ENCODE measurements at places on chromosomes 7 and 10.

DNA sequence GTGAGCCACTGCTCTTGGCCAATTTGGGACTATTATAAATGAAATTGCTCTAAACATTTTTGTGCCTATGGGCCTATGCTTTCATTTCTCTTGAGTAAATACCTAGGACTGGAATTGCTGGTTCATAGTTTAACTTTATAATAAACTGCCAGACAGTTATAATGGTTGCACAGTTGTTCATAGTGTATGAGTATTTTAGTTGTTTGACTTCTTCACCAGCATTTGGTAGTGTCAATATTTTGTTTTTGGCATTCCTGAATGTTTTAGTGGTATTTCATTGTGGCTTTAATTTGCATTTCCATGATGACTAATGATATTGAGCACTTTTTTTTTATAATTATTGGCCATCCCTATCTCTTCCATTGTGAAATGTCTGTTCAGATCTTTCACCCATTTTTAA lies 29.5 kb downstream of the PLEKHA8 start:
- DNase-seq, result no peak

DNA sequence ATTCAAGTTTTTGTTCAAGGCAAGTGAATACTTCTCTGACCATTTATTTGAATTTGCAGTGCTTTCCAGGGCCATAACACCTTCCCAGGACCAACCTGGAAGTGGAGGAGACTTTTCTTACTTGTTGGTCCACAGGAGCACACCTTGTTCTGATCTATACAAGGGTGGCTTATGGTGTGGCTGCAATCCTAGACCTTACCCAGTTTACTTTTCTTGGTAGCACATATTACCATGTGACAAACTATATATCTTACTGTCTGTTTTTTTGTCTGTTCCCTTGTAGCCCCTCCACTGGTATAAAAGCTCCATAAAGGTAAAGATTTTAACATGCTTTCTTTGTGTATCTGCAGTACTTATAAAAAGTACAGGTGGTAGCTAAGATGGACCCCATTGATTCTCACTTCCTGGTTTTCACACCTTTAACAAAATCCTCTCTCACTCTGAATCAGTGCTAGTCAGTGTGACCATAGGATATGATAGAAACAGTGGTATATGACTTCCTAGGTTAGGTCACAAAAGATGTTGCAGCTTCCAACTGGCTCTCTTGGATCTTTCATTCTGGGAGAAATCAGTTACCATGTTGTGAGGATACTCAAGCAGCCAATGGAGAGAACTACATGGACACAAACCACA lies 5.6 kb upstream of the ASB4 start:
- no peak for DNase-seq

DNA sequence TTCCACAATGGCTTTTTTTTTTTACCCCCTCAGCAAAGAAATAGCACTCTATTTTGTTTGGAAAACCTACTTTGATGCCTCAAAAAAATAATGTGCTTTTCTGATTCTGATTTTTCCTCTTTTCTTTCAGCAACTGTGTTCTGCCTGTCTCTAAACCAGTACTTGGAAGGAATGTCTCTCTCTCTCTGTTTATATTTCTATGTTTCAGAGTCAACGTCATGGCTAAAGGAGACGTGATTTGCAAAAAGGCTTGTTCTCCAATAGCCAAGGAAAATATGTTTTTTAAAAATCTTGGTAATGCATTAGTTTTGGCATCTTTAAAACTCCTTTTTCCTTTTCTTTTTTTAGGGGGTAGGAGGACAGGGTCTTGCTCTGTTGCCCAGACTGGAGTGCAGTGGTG lies 56.0 kb upstream of the SDK1 start:
- no peak for DNase-seq

DNA sequence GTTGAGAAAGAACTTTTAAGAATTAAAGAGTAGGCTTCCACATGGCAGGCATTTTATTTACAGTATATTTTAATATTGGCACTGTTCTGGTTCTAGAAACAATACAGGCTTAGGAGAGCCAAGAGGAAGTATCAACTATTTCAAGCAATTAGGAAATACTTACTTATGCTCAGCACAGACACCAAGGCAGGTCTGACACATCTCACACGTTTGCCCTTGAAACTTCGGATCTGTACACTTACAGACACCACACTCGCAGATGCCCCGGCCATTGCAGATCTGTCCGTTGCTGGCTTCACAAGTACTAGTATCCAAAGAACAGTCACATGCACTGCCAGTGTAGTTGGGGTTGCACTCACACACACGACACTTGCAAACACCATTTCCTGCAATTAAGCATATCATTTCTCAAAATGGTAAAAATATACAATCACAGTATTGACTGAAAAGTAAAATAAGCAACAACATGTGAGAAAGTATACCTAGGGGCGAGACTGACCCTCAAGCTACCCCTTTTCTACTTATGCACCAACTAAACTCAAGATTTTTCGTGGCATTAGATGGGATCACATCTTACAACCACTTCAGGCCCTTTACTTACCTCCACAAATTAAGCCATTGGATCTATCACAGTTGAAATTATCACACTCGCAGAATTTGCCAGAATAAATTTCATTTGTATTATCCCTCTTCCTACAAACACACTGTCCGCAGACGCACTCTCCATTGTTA lies 46.6 kb downstream of the ITGB1 start:
- no peak for DNase-seq

DNA sequence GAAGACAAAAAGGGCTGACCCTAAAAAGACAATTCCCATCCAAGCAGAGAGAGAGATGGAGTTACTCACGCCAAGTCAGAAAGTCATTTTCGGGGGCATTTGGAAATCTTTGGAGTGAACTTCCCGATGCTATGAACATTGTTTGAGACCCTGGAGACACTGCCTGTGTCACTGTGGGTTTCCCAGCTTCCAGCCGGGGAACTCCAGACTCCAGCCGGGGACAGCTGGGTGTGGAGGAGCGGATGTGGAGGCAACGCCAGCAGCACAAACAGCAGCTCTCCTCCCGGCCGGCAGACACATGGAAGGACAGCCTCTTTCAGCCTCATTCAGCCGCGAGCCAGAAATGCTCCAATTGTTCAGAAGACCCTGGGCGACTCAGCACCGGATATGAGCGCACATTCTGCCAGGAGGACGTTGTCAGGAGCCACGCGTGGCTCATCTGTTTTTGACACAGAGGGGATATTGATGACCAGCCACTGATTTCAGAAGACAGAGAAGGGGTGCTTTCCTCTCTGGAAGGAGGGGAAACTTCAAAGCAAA lies 97.6 kb downstream of the PRPF18 start:
- DNase-seq, result no peak

- no peak for DNase-seq
These were observed 141.5 kb downstream of the LRRN3 start for GRCh38 chr7:111232249-111233084.

GRCh38 chr7:30971440-30971839 lies 7.7 kb downstream of the GHRHR start:
- no peak for DNase-seq

GRCh38 chr10:130049987-130050386 lies 60.6 kb downstream of the C10orf143 start:
- DNase-seq, result no peak

- no peak for DNase-seq
These were observed 10.8 kb upstream of the ETV1 start for GRCh38 chr7:14000247-14000646.

GRCh38 chr10:86594535-86594934 lies 59.8 kb upstream of the OPN4 start:
- DNase-seq, result no peak

GRCh38 chr10:75403939-75404814 lies 2.6 kb upstream of the ZNF503 start:
- DNase-seq, result no peak

- no peak for DNase-seq
These were observed 3.0 kb downstream of the BTBD16 start for GRCh38 chr10:122273966-122274545.

GRCh38 chr7:151607464-151607867 lies 87.8 kb upstream of the RHEB start:
- no peak for DNase-seq

DNA sequence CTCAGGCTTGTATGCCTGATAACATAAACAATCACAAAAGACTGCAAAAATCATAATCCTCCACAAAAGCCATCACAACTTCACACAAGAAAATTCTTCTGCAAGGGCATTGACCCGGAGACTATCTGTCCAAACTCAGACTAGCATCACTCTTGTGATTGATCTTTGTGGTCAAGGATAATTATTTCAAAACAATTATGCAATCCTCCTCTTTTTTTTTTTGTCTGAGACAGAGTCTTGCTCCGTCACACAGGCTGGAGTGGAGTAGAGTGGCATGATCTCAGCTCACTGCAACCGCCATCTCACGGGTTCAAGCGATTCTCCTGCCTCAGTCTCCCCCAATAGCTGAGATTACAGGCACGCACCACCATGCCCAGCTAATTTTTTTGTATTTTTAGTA lies 22.2 kb downstream of the CDNF start:
- DNase-seq, result no peak

- DNase-seq, result no peak
These were observed 87.9 kb downstream of the ZNF467 start for GRCh38 chr7:149685455-149685854.

- no peak for DNase-seq
These were observed 214.0 kb upstream of the CHRM2 start for GRCh38 chr7:136654406-136654805.

DNA sequence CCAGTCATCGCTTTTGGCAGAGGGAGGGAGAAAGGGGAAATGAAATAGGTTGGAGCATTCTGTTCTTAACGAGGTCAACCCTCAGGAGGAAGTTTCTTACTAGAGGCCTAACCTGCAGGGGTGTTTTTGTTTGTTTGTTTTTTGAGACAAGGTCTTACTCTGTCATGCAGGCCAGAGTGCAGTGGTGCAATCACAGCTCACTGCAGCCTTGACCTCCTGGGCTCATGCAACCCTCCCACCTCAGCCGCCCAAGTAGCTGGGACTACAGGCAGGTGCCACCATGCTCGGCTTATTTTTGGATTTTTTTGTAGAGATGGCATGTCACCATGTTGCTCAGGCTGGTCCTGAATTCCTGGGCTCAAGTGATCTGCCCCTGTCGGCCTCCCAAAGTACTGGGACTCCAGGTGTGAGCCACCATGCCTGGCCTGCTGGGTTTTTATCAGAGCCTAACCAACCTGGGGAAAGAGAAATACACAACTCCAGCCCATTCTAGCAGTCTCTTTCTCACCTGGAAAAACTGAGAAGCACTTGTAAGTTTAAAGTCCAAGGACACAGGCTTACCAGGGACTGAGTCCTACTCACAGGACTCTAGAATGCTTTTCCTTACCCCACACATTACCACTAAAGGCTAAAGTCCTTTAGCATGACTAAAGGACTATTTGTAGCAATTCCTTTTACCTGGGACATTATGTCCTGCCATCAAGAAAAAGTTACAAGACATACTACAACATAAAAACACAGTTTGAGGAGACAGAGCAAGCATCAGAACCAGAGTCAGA lies 101.0 kb upstream of the EGFR start:
- no peak for DNase-seq

GRCh38 chr10:122357685-122358084 lies 16.8 kb upstream of the PLEKHA1 start:
- DNase-seq, result no peak
